ENCODE measurements at places on chromosomes 2 and 18.

GRCh38 chr2:46872902-46873603, 42.6 kb downstream of the MCFD2 start:
- DNase-seq, result no peak

- no peak for DNase-seq
Measured at GRCh38 chr2:159558479-159558878, 57.9 kb downstream of the BAZ2B start.

- no peak for DNase-seq
Measured at GRCh38 chr2:63500398-63500797, 87.9 kb downstream of the WDPCP start.

GRCh38 chr2:165794536-165794928, 485 bp upstream of the GALNT3 start:
- DNase-seq, result peak; percentile 58

GRCh38 chr2:204753841-204754240, 208.6 kb downstream of the PARD3B start:
- DNase-seq, result no peak

GRCh38 chr18:29531746-29532145, 1354.8 kb upstream of the CDH2 start:
- DNase-seq, result no peak

GRCh38 chr2:145075454-145076062, 555.6 kb upstream of the ZEB2 start:
- DNase-seq, result no peak

DNA sequence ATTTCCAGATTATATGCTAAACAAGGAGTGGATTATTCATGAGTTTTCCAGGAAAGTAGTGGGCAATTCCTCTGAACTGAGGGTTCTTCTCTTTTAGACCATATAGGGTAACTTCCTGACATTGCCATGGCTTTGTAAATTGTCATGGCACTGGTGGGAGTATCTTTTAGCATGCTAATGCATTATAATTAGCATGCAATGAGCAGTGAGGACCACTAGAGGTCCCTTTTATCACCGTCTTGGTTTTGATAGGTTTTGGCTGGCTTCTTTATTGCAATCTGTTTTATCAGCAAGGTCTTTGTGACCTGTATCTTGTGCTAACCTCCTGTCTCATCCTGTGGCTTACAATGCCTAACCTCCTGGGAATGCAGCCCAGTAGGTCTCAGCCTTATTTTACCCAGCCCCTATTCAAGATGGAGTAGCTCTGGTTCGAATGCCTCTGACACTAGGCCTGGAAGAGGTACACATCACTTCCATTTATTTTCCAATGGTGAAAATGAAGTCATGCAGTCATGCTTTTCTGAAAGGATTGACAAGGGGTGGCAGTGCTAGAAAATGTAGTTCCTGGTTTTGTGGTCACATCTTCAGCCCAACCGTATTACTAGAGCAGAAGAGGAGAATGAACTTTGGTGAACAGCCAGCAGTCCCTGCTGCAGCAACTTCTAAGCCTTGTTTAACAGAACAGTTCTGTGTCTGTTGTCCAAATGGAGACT, 26.6 kb upstream of the ITGA4 start:
- peak; percentile 43 for DNase-seq

DNA sequence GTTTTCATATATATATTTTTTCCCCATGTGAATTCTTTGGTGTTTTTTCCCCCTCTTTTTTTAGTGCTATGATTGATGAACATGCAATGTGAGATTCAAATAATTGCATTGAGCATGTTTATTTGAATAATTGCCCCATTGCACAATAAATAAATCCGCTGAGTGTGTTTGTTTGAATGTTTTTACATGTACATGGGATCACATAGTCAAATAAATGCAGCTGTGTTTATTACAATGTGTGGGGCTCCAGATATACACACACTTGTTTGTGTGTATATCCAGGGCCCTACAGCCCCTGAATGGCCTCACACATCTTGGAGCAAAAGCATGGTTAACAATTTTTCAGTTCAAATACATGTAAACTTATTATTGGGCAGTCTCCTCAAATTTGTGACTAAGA, 134.5 kb downstream of the ZEB2 start:
- no peak for DNase-seq

GRCh38 chr2:105179469-105180372, 61.8 kb upstream of the GPR45 start:
- no peak for DNase-seq

DNA sequence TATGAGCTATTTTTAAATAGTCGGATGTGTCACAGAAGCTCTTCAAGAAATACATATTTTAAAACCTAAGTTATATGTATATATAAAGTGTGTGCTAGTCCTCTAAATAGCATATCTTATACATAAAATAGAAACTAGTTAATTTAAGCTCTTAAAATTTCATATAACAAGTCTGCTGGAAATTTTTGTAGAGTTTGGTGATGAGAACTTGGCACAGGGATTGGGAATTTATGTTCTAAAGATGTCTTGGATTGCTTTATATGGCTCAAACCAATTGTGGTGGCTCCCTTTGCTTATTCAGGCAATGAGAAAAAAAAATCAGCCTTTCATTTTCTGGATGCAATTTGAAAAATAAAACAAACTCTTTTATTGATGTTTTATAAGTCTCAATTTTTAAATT, 142.8 kb upstream of the KCNJ3 start:
- DNase-seq, result no peak

- no peak for DNase-seq
Measured at GRCh38 chr18:70028734-70029133, 81.1 kb upstream of the CD226 start.

DNA sequence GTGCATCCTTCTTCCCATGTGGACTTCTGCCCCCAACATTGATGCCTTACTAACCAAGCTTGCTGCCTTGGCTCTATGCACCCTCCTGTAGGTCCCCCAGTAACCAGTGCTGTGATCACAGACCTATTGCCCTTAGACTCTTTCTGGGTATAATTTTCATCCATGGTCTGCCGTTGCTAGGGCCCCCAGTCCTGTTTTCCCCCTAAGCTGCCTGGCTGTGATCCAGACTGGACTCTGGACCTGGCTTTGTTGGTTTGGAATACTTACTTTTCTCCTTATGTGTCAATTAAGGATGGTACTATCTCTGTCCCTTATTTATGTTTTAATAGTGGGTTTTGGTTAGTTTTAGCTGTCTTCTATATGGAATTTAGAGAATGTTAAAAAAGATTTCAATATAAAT, 26.0 kb downstream of the ATP9B start:
- no peak for DNase-seq

- no peak for DNase-seq
Measured at GRCh38 chr18:8139891-8140406, 469.3 kb upstream of the RAB12 start.

DNA sequence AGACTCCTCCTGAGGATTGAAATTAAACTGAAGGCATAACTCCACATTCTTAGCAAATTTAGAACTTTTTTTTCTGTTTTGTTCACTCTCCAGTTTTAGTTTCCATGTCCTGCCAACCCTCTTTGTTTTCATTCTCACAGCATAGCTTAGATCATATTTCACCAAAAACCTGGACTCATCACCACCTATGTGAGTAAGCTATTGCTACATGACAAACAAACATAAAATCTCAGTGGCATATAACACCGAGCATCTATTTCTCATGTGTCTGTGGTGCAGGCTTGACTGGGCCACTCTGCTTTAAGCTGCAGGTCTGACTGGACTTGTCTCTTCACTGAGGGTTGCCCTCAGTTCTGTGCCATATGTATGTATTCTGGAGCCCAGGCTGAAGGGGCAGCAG, 385.2 kb downstream of the ARHGAP15 start:
- DNase-seq, result no peak
